ENCODE measurements at places on chromosomes 2 and 18.

DNA sequence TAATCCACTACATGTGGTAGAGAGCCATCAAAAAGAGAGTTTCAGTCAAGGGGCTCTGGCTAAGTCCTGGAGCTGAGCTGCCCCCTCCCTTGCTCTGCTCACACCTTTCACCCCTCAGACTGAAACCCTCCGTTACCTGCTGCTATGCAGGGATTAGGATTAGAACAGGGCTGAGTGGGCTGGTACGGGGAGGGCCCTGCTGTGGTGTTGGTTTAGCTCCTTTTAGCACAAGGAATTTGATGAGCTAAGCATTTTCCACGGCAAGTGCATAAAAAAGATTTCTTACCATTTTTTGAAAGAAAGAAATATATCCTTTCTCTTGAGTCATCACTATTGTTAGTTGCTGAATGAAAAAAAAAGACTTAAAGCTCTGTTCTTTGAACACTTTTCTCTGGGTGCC is 46.3 kb downstream of the TCF7L1 start:
- no peak for DNase-seq

GRCh38 chr2:39568561-39569006 is 97.1 kb upstream of the TMEM178A start:
- no peak for DNase-seq

- no peak for DNase-seq
These were observed 38.8 kb downstream of the GCG start for GRCh38 chr2:162113088-162113775.

- DNase-seq: no peak
These were observed 43.6 kb upstream of the COPS8 start for GRCh38 chr2:237042101-237042500.

DNA sequence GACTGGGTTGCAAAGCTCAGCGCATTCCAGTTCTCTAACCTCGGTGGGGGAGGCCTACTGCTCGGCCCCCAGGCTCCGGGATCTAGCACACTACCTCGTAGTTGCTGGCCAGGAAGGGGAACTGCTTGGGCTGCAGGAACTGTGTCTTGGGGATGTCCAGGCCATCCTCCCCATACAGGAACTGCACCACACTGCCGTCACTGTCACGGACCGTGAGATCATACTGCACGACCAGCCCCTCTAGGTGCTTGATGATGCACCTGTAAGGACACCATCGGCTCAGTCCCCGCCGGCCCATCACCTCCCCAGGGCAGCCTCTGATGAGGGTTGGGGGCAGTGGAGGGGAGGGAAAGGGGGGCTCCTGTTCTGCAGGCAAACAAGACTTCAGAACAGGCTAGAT is 61.6 kb downstream of the POLR1A start:
- DNase-seq: no peak

GRCh38 chr2:235637896-235638295 is 144.1 kb downstream of the AGAP1 start:
- no peak for DNase-seq

DNA sequence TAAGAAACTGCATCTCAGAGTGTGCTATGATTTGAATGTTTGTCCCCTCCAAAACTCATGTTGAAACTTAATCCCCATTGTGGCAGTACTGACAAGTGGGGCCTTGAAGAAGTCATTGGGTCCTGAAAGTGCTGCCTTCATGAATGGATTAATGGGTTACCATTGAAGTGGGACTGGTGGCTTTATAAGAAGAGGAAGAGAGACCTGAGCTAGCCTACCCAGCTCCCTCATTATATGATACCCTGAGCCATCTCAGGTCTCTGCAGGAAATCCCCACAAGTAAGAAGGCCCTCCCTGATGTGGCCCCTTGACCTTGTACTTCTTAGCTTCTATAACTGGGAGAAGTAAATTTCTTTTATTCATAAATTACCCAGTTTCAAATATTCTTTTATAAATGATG is 526.8 kb downstream of the XIRP2 start:
- no peak for DNase-seq

- DNase-seq: no peak
These were observed 18.3 kb upstream of the ANKRD53 start for GRCh38 chr2:70959851-70960832.

- no peak for DNase-seq
These were observed 127.2 kb downstream of the OSBPL1A start for GRCh38 chr18:24270358-24270936.

DNA sequence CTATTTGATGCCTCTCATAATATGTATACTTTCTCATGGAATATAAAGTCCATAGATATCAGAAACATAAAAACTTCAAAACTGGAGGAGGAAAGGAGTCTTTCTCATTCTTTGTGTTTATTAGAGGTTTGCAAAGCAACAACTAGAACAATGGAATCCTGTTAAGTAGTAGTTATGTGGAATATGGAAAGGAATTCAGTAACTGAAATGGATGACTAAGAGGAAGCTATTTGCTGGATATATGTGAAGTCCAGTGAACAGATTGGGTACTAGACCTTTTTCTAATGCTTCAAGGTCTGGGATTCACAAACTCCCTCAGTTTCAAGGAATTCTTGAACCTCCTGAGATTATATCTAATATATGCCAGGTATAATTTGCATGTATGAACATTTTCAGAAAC is 353.6 kb upstream of the FANCL start:
- no peak for DNase-seq

DNA sequence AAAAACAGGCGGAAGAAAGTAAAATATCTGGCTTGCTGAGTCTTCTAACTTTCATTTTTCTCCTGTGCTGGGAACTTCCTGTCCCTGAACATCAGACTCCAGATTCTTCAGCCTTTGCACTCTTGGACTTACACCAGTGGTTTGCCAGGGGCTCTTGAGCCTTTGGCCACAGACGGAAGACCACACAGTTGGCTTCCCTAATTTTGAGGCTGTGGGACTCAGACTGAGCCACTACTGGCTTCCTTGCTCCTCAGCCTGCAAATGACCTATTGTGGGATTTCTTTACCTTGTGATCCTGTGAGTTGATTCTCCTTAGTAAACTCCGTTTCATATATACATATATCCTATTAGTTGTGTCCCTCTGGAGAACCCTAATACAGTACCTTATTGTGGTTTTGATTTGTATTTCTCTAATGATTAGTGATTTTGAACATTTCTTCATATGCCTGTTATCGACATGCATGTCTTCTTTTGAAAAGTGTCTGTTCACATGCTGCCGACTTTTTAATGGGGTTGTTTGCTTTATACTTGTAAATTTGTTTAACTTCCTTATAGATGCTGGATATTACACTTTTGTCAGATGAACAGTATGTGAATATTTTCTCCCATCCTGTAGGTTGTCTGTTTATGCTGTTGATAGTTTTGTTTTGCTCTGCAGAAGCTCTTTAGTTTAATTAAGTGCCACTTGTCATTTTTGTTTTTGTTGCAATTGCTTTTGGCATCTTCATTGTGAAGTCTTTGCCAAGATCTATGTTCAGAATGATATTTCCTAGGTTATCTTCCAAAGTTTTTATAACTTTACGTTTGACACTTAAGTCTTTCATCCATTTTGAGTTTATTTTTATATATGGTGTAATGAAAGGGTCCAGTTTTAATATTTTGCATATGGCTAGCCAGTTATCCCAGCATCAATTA is 348.8 kb upstream of the SETBP1 start:
- no peak for DNase-seq

- DNase-seq: no peak
These were observed 58.0 kb upstream of the DOCK10 start for GRCh38 chr2:225100269-225100668.

GRCh38 chr2:17519486-17519885 is 1.2 kb upstream of the RAD51AP2 start:
- DNase-seq: no peak

GRCh38 chr2:103009871-103010270 is 248.0 kb downstream of the TMEM182 start:
- no peak for DNase-seq

DNA sequence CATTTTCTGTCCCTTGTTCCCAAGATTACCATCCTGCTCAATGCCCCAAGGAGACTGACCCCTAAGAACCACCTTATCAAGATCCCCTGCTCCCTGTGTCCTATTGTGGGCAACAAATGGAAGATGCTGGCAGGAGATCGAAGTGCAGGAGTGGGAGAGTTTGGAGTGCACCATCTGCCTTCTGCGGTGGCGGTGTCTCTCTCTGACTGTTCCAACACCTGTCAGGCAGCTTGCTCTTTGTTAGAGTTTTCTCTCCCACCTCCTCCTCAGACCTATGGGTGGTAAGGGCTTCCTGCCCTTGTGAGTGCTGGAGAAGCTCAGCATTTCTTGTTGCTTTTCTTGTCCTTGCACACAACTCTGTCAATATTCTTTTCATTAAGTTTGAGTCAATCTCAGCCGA is 64.1 kb upstream of the SPHKAP start:
- DNase-seq: no peak

GRCh38 chr2:223062396-223062795 is 10.4 kb downstream of the KCNE4 start:
- DNase-seq: no peak

DNA sequence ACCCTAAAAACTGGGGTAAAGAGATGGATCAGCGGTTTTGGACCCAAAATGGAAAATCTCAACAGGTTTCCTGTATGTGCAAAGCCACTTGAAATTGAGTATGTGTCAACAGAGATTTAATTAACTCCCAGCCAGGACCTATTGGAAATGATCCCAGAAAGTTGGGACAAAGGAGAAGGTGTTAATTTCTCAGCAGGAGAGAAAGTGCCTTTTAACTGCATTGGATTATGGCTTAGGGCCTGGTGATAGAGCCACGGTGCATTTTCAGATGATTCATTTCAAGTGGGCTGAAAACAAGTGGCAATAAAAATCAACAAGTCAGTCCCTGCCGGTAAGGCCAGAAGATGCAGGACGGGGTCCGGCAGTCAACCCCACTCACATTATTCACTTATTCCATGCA is 80.2 kb upstream of the BCL11A start:
- no peak for DNase-seq

- peak; percentile 74 for DNase-seq
These were observed 80.8 kb downstream of the APOB start for GRCh38 chr2:20962939-20963557.

DNA sequence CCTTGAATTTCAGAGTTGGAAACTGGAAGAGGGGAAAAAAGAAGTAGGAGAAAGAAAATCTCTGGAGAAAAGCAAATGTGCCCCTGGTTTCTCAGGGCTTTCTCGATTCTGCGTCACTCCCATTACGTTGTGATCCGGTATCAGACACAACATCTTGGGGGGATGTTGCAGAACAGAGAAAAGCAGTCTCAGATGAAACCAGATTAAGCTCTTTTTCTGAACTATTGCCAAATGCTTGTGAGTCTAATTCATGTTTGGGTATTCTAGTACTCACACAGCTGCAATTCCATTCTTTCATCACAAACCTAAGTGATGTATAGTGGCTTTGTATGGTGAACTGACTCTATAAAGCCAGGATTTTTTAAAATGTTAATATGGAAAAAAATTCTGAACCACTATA is 233.2 kb downstream of the TCF4 start:
- DNase-seq: no peak

DNA sequence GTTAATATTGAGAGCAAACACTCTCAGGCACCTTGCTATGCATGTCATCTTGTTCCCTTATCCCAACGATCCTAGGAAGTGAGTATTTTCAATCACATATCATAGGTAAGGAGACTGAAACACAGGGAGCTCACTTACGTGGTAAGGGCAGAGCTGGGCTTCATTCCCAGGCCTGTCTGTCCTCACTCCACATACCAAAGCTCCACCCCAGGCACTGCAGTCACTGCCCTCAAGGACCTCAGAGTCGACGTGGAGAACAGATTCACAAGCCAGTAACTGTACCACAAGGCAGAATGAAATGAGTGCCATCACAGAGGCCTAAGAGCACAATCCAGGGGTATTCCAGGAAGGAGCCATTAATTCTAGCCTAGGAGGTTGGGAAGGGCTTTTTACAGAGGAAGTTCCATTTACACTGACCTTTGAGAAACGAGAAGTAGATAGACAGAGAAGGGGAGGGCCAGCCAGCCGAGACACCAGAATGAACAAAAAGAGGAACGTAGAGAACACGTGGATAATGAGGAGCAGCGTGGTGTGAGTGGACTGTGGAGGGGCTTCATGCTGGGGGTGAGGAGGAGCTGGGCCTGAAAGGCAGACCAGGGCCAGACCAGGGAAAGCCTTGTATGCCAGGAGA is 48.6 kb downstream of the KIAA2012 start:
- no peak for DNase-seq

DNA sequence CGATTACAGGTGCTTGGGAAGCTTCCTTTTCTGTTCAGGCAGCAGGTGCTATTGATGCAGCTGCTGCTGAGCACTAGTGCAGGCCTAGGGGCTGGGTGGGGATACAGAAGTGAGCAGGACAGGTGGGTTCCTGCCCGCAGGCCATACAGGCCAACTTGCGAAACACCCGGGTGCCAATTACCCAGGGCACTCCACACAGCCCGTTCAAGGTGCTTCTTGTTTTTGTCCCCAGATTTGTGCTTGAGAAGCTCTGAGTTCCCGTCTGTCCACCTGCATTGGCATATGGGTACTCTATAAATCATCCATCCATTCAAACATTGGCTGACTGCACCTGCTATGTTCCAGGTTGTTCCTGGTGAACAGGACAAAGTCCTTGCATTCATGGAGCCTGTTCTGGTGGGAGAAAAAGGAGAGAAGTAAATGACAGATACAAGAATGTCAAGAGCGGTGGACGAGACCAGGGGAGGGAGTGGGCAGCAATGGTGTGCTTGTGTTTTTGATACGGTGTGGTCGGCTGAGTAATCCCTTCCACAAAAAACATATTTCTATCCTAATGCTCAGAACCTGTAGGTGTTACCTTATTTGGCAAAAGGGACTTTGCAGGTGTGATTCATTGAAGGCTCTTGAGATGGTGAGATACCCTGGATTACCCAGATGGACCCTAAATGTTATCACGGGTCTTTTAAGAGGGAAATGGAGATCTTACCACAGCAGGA is 31.4 kb downstream of the SH3BP4 start:
- DNase-seq: no peak

DNA sequence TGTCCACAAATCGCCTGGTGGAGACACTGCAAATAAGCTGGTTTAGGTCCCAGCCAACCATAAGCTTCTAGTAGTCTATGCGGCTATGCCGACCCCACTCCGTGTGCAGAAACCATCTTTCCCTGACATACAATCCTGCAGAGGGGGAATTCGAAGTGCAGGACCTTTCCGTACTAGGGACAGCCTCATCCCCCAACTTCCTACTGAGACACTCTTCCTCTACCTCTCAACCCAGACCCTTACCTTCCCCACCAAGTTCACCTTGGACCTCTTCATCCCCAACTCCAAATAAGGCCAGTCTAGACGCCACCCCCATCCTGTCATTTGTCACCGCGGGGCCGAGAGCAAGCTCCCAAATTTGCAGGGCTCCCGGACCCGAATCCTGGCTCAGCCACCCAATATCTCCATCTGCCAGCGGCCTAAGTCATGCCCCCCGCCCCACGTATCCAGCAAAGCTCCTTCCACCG is 496 bp downstream of the SUCLG1 start:
- DNase-seq: peak; percentile 28

- no peak for DNase-seq
These were observed 1093.9 kb downstream of the CBLN2 start for GRCh38 chr18:71450257-71450656.
